ENCODE measurements at places on chromosomes 6 and 20. TPM values are rescaled to one million over a fixed set of nuclear protein-coding genes. Genes with fewer than 3 reads are reported as not detected.
A peak's percentile ranks its signal among the peaks of the same experiment; 100 is the strongest.

DNA sequence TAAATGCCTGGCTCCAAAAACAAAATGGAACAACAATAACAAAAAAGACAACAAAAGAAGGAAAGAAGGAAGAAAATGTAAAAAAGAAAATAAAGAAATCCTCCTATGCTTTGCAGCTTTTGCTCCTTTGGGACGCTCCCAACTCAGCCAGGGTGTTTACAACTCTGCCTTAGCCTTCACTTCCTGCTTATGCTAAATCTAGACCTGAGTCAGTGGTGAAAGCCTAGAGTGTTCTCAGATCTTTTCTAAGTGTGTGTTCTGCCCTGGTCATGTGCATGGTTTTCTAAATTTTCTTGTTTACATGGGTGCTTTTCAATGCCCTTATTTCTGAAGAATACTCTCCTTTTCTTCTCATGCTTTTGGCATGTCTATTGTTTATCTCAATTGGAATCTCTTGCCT, 19.5 kb upstream of the GRM1 start:
- no peak overlapping the region for H3K4me3 ChIP-seq
- no peaks in the 10 kb centered on the region for H3K4me1 ChIP-seq
- no peak for DNase-seq
- no peaks in the 10 kb centered on the region for H3K36me3 ChIP-seq

GRCh38 chr6:99415446-99415845, 9.7 kb downstream of the PNISR start:
- DNase-seq = no peak
- no peaks in the 10 kb centered on the region for H3K27me3 ChIP-seq
- H3K27ac ChIP-seq = no peak overlapping the region
- H3K36me3 ChIP-seq = peaks cover 43% of the 10 kb centered on the region
- peaks cover 34% of the 10 kb centered on the region for H3K4me1 ChIP-seq

GRCh38 chr20:20843982-20844381, 131.5 kb upstream of the RALGAPA2 start:
- no peaks in the 10 kb centered on the region for H3K36me3 ChIP-seq
- DNase-seq = no peak
- peaks cover 3% of the 10 kb centered on the region for H3K27me3 ChIP-seq
- peaks cover 8% of the 10 kb centered on the region for H3K4me1 ChIP-seq

DNA sequence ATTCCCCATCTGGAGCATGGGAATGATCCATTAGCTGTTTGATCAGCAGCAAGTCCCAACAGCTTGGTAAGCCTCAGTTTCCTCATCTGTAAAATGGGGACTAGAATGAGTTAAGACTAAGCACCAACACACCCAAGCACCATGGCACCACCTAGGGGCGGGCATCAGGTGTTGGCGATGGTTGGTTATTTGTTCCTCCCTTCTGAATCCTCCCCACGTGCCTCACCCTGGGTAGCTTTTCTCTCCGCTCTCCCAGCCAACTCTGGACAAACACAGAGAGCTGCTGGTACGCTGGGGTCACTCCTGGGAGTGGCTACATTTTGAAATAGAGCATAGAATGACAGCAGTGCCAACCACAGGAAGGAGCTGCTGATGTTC, 13.3 kb upstream of the ITPR3 start:
- peak; percentile 67 for DNase-seq
- H3K36me3 ChIP-seq = peaks cover 3% of the 10 kb centered on the region
- H3K27ac ChIP-seq = no peak overlapping the region
- H3K4me1 ChIP-seq = peaks cover 6% of the 10 kb centered on the region

- no peak overlapping the region for H3K27ac ChIP-seq
- H3K36me3 ChIP-seq = peaks cover 16% of the 10 kb centered on the region
- H3K4me3 ChIP-seq = no peak overlapping the region
- H3K4me1 ChIP-seq = peaks cover 12% of the 10 kb centered on the region
These were observed 11.2 kb downstream of the SLC35A1 start for GRCh38 chr6:87483929-87484328.

DNA sequence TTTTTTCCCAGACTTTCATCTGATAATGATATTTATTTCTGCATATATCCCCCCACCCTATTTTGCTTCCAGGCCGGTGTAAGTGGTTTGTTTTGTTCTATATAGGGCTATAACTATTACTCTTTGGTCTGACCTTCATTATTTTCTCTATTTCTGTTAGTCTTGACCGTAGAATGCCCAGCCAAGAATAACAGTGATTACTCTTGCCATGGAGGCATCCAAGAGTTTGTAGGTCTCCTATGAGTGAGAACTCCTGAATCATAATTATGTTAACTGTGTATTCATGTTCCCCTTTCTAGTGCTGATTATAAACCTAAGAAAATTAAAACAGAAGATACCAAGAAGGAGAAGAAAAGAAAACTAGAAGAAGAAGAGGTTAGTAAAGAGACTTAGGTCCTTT, 52.2 kb downstream of the TOP1 start:
- H3K4me3 ChIP-seq = no peak overlapping the region
- DNase-seq = no peak
- no peaks in the 10 kb centered on the region for H3K27me3 ChIP-seq
- peaks cover 49% of the 10 kb centered on the region for H3K4me1 ChIP-seq
- H3K36me3 ChIP-seq = peaks cover 76% of the 10 kb centered on the region

GRCh38 chr6:166910601-166911000, 45.7 kb downstream of the RNASET2 start:
- H3K4me3 ChIP-seq = no peak overlapping the region
- DNase-seq = no peak
- H3K27me3 ChIP-seq = no peaks in the 10 kb centered on the region
- no peak overlapping the region for H3K27ac ChIP-seq
- peaks cover 37% of the 10 kb centered on the region for H3K4me1 ChIP-seq
- peaks cover 5% of the 10 kb centered on the region for H3K36me3 ChIP-seq

DNA sequence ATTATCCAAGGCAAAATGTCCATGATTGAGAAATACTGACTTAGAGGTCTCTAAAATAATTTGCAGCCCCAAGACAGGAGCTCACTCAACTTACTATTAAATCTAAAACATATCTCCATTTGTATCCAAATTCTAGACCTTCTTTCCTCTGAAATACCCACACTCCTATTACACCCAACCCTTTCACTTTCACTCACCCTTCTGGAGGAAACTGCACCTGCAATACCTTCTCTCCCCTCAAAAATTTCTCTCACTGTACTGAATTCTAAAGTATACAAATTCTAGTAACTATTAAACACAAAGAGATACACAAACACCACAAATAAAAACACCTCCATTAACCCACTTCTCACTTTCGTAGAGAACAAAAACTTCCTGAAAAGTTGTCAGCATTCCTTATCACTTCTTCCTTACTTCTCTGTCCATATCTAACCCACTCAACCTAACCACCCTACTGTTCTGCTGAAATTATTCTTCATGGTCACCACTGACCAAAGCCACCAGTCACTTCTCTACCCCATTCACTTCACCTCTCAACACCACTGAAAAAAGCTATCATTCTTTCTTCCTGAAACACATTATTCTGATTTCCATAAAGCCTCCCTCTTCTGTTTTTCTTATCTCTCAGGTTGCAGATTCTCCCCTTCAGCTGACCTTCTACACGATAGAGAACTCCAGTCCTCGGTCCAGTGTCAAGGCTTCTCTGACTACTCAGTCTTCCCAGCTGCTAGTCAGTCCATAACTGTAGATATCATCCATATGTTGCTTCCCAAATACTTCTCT, 12.0 kb downstream of the LMBRD1 start:
- H3K4me1 ChIP-seq = peaks cover 17% of the 10 kb centered on the region
- H3K4me3 ChIP-seq = no peak overlapping the region
- no peak for DNase-seq
- peaks cover 47% of the 10 kb centered on the region for H3K36me3 ChIP-seq
- H3K27me3 ChIP-seq = no peaks in the 10 kb centered on the region

DNA sequence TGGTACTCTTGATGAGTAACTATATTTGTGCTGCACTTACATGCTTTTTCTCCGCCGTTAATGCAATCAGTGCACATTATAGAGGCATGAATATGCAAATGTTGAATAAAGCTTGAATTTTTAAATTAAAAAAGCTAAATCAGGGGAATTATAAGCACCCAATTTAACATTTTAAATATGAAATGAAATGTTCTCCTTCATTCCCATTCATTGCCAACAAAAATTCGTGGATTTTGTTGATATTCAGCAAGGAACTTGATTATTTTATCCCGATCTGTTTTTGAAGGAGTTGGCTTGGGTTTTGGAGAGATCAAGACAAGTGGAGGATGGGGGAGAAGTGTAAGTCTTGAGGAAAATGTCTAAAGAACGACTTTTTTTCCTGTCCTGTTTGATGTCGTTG, 318.7 kb upstream of the SOX4 start:
- no peak overlapping the region for H3K27ac ChIP-seq
- H3K4me1 ChIP-seq = no peaks in the 10 kb centered on the region
- no peak overlapping the region for H3K4me3 ChIP-seq
- H3K36me3 ChIP-seq = no peaks in the 10 kb centered on the region

GRCh38 chr20:57133926-57134650, 132.4 kb downstream of the BMP7 start:
- peaks cover 7% of the 10 kb centered on the region for H3K27me3 ChIP-seq
- no peaks in the 10 kb centered on the region for H3K36me3 ChIP-seq
- no peak overlapping the region for H3K4me3 ChIP-seq
- DNase-seq = no peak
- H3K27ac ChIP-seq = no peak overlapping the region

- H3K36me3 ChIP-seq = peaks cover 11% of the 10 kb centered on the region
- no peak for DNase-seq
- H3K4me3 ChIP-seq = no peak overlapping the region
- peaks cover 28% of the 10 kb centered on the region for H3K4me1 ChIP-seq
- peaks cover 14% of the 10 kb centered on the region for H3K27me3 ChIP-seq
These were observed 350.0 kb upstream of the PRND start for GRCh38 chr20:4371623-4372251.

GRCh38 chr6:13488015-13488895, 855 bp upstream of the GFOD1 start:
- H3K36me3 ChIP-seq = no peaks in the 10 kb centered on the region
- peaks cover 24% of the 10 kb centered on the region for H3K27me3 ChIP-seq
- no peak overlapping the region for H3K27ac ChIP-seq
- H3K4me1 ChIP-seq = peaks cover 41% of the 10 kb centered on the region

DNA sequence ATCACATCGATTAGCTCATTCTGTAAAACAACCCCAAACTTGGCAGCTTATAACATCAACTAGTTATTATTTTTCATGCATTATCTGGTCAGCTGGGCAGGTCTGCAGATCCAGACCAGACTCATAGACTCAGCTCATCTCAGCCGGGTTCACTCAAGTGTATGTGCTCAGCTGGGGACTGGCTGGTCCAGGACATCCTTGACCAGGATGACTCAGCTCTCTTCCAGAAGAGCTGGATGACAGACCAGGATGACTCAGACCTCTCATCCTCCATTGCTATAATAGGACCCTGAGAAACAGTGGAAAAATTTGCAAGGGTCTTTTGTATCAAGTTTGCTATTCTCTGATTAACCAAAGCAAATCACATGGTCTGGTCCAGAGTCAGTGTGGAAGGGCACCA, 312.5 kb upstream of the PLCB4 start:
- H3K27ac ChIP-seq = no peak overlapping the region
- no peaks in the 10 kb centered on the region for H3K36me3 ChIP-seq
- no peak for DNase-seq

DNA sequence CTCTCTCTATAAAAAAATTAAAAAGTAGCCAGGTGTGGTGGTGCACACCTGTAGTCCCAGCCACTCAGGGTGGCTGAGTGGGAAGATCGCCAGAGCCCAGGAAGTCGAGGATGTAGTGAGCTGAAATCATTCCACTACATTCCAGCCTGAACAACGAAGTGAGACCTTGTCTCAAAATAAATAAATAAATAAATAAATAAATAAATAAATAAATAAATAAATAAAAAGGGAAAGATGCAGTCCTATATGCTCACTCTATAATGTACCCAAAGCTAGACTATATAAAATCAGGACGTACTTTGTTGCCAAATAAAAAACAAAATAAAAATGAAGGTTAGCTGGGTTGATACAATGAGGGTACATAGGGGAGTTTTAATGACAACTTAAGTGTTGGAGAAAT, 26.1 kb upstream of the NHSL1 start:
- H3K4me1 ChIP-seq = peaks cover 6% of the 10 kb centered on the region
- peaks cover 14% of the 10 kb centered on the region for H3K27me3 ChIP-seq
- no peak for DNase-seq
- no peak overlapping the region for H3K4me3 ChIP-seq
- no peaks in the 10 kb centered on the region for H3K36me3 ChIP-seq
- H3K27ac ChIP-seq = no peak overlapping the region

- no peak overlapping the region for H3K4me3 ChIP-seq
- H3K36me3 ChIP-seq = no peaks in the 10 kb centered on the region
- H3K27ac ChIP-seq = no peak overlapping the region
- H3K27me3 ChIP-seq = peaks cover 3% of the 10 kb centered on the region
These were observed 132.4 kb upstream of the SYNDIG1 start for GRCh38 chr20:24337069-24337468.

DNA sequence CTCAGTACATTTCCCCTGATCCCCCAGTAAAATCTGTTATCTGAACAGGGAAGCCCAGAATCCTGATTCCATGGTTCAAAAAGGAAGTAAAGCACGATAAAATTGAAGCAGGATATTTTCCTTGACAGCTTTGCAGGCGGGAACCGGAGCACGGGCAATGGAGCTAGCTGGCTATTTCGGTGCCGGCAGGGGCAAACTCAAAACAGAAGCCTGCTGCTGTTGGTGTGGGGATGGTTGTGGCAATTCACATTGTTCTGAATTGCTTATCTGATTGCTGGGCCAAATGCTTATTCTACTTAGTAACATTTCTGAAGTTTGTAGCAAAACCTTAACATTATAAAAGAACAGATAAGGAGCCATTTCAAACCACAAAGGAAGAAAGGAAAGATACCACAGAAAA, 172.4 kb downstream of the MMS22L start:
- H3K27ac ChIP-seq = no peak overlapping the region
- H3K4me1 ChIP-seq = no peaks in the 10 kb centered on the region
- H3K36me3 ChIP-seq = no peaks in the 10 kb centered on the region
- DNase-seq = no peak

PACRG gene
- not detected for total RNA-seq

ATP9A gene
- total RNA-seq = 1.2 TPM

PARD6B gene
- 4.3 TPM for total RNA-seq

ZSCAN23 gene
- 0.45 TPM for total RNA-seq

E2F1 gene
- total RNA-seq = 60.0 TPM

TRMT11 gene
- total RNA-seq = 19.2 TPM

RGS19 gene
- 122 TPM for total RNA-seq

PPP1R14C gene
- total RNA-seq = 0.10 TPM

PCSK2 gene
- not detected for total RNA-seq

PTGIS gene
- 2.8 TPM for total RNA-seq
